ENCODE measurements at places on chromosomes 1 and 21.

GRCh38 chr21:21101911-21102310 lies 103.7 kb downstream of the NCAM2 start:
- DNase-seq: no peak

DNA sequence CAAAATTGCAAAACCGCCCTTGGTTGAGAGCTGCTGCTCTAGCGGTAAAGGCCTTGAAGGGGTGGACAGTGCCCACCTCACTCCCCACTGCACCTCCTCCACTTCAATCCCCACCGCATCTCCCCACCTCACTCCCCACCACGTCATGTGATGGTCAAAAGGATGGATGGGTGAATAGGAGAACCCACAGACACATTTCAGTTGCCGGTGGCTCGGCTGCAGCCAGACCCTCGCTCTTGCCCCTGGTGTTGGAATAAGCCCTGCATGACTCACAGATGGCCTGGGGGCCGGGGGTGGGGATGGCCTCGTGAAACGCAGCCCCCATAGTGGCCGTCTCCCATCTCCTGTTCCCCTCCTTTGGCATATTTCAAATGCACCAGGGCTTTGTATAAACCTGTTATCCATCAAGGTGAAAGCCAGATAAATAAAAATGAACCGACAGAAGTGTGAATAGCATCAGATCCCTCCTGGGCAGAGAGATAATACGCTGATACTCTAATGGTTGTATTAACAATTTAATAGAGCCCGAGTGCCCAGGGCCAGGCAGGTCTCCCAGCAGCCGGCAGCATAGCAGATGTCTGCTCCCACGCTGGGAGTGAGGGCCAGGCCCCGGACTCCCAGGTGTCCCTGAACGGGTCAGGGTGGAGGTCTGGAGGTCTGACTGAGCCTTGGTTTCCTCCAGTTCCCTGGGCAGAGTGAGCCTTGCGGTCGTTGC lies 300.3 kb downstream of the NPHP4 start:
- DNase-seq: no peak

- no peak for DNase-seq
Measured at GRCh38 chr1:94702442-94702815, 117.7 kb upstream of the SLC44A3 start.

DNA sequence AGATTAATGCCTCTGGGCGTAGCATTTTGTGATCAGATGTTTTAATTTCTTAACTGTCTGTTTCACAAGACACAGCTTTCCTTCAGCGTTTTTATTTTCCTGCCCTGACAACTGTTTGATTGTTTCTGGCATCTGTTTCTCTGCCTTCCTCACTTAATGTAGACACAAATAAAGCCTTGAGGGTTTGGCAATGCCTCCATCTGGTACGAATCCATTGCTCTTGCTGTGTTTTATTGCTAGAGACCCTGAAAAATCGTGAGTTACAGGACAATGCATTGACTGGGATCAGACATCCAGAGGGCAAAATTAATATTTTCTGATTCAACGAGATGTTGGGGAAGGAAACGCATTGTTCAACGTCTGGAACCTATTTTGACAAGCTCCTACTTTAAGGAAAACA lies 363.5 kb downstream of the MRPL39 start:
- DNase-seq: no peak

DNA sequence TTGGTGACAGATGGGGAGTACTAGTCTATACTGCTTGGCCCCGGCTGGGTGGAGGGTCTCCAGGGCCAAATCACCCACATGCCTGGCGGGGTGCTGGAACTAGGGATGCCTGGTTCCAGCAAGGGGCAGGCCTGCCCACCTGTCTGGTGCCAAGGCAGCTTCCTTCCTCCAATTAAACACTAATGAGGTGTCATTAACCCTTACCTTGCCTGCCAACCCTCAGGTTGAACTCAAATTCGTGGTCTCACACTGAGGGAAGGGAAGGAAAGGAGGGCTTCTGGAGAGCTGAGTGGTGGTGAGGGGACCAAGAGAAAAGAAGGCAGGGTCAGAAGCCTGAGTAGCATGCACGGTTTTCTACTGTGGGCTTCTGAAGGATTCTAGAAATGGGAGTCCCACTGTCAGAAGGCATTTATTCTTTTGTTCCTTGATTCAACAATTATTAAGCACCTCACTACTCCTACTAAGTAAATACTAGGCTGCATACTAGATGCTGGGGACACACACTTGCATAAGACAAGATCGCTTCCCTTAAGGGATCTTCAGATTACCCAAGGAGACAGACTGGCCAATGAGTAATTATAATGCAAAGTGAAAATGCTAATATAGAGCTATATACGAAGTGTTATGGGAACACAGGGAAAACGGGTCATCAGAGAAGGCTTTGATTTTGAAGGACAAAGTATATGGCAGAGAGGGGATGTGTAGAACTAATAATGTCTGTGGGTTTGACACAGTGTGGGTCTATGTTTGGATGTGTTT lies 5.9 kb upstream of the EFNA3 start:
- no peak for DNase-seq

- no peak for DNase-seq
Measured at GRCh38 chr1:83741770-83742169, 257.2 kb downstream of the TTLL7 start.

DNA sequence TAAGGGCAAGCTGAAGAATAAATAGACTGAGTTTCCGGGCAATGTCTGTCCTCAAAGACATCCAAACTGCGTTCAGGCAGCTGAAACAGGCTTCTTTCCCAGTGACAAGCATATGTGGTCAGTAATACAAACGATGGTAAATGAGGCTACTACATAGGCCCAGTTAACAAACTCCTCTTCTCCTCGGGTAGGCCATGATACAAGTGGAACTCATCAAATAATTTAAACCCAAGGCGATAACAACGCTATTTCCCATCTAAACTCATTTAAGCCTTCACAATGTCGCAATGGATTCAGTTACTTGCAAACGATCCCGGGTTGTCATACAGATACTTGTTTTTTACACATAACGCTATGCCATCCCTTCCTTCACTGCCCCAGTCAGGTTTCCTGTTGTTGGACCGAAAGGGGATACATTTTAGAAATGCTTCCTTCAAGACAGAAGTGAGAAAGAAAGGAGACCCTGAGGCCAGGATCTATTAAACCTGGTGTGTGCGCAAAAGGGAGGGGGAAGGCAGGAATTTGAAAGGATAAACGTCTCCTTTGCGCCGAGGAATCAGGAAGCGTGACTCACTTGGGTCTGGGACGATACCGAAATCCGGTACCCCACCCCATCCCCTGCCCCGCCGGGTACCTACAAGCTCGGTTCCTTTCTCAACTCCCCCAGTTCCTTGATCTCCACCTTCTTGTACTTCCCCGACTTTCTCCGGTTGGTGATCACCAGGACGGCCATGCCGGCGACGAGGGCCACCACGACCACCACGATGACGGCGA lies 1.3 kb downstream of the TACSTD2 start:
- DNase-seq: no peak

GRCh38 chr1:244451951-244452795 lies 464 bp upstream of the ADSS2 start:
- peak; percentile 98 for DNase-seq

- no peak for DNase-seq
Measured at GRCh38 chr1:214492401-214493075, 58.9 kb downstream of the PTPN14 start.

- no peak for DNase-seq
Measured at GRCh38 chr1:151516031-151516511, 4.9 kb downstream of the CGN start.

DNA sequence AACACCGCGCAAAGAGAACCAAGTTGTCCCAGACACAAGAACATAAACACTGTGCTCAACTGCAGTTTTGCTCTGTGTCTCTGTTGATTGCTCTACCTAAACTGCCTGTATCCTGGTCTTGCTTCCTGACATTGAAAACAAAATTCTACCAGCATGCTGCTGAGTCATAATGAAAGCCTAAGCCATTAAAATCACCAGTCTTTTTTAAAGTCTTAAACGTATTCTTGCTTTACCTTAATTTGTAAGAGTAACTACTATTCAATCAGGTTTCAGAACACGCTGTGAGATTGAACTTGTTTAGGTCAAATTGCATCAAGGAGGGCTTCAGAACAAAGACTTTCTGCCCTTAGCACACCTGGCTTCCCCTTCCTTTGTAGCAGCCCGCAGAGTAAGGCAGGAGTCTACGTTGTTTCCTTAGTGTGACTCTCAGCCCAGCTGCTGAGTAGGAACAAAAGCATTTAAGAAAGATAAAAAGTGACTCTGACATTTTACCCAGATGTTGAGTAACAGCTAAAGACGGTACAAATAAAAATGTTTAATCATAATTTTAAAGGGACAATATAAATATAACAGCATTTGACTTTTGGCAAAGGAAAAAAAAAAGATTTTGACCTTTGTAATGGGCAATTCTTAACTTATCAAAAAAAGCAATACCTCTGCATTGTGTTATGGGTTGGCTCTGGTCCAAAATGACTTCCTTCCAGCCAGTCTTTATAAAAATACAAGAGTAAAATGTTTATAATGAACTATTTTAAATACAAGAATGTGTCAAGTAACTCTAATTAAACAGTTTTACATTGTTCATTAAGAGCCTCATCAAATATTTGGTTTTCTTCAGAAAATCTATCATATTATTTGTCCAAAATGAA lies 186.9 kb upstream of the ADGRL4 start:
- DNase-seq: no peak

DNA sequence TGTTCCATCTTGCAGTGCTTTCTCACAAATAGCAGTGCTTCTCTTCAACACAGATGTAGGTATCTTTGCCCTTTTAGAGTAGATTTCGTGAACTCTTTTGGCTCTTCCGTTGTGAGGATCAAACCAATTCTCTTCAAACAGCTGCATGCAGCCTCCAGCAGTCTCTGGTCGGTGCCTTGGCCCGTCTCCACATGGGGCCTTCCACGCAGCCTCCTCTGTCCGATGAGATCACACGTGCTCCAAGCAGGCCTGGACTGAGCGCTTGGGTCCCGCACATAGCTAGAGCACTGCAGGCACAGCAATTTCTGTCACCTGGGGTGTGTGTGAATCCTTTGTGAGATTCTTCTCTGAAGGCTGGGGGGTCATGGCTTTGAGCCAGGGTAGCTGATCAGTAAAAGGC lies 82.8 kb upstream of the KCNE2 start:
- no peak for DNase-seq

- no peak for DNase-seq
Measured at GRCh38 chr1:84797603-84798002, 95.4 kb downstream of the LPAR3 start.

GRCh38 chr1:18633422-18634155 lies 2.9 kb downstream of the PAX7 start:
- no peak for DNase-seq

- DNase-seq: no peak
Measured at GRCh38 chr1:179447489-179447888, 81.7 kb downstream of the AXDND1 start.

- peak; percentile 54 for DNase-seq
Measured at GRCh38 chr1:39258146-39258924, 53.8 kb downstream of the MACF1 start.

DNA sequence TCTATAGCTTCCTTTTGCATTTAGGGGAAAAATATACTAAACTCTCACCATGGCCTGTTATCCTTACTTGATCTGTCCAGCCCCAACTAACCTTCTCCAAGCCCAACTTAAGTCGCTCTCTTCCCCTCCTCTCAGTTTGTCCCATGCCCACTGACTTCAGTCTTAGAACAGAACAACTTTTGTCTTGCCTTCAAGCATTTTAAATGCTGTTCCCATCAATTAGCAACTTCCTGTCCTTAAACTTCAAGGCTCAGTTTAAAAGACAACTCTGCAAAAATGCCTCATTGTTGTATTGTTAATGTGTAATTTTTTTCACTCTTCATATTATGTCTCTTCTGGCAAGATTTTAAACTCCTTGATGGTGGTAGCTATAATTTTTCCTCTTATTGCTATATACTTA lies 526.9 kb downstream of the NEGR1 start:
- DNase-seq: no peak

DNA sequence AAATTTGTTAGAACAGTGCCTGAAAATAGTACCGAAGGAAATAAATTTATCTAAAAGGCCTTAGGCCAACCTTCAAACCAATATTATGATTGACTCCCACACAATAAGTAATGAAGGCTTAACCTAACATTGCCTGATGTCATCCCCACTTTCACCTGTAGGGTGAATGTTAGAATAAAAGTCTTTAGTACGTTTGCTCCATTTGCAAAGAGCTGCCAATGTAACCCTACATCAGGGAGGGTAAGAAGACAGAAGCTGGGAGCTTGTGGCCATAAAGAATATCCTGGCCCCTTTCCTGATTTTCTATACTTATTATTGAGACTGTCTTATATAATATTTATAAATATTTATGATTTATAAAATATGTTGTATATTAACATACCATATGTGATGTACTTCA lies 661.8 kb upstream of the CXADR start:
- DNase-seq: no peak

GRCh38 chr1:12453400-12454343 lies 164.3 kb downstream of the DHRS3 start:
- no peak for DNase-seq

DNA sequence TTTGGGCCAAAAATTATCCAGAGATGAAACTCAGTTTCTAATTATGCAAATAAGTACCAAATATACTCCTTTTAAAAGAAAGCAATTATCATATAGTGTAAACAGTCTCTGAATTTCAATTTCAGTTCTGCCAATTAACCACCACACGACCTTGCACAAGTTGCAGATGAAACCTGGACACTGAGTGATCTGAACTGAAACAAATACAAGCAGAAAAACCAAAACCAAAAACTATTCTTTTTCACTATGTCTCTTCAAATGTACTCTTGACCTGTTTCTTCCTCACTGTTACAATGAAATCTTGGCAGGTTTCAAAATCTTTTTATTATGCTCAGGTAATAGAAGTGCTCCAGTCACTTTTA lies 79.2 kb downstream of the TYW3 start:
- DNase-seq: no peak

- no peak for DNase-seq
Measured at GRCh38 chr1:175466556-175466955, 274.0 kb upstream of the KIAA0040 start.

- no peak for DNase-seq
Measured at GRCh38 chr1:184615301-184615700, 139.4 kb downstream of the EDEM3 start.

GRCh38 chr1:53495633-53496345 lies 36.6 kb downstream of the DMRTB1 start:
- no peak for DNase-seq
